ENCODE measurements at places on chromosomes 12 and 14.

GRCh38 chr12:52212701-52213563 is 20.1 kb upstream of the KRT7 start:
- DNase-seq: no peak

DNA sequence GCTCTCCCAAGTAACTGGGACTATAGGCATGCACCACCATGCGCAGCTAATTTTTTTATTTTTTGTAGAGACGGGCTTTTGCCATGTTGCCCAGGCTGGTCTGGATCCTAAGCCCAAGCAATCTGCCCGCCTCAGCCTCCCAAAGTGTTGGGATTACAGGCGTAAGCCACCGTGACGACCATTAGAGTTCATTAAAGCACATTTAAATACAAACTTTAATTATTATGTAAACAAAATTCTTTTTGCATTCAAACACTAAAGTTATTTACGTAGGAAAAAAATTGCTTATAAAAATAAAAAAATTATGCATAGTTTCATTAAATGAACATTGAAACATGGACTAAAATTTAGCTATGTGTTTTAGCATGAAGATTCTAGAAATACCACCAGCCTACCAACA is 7.2 kb downstream of the RPAP3 start:
- DNase-seq: no peak

DNA sequence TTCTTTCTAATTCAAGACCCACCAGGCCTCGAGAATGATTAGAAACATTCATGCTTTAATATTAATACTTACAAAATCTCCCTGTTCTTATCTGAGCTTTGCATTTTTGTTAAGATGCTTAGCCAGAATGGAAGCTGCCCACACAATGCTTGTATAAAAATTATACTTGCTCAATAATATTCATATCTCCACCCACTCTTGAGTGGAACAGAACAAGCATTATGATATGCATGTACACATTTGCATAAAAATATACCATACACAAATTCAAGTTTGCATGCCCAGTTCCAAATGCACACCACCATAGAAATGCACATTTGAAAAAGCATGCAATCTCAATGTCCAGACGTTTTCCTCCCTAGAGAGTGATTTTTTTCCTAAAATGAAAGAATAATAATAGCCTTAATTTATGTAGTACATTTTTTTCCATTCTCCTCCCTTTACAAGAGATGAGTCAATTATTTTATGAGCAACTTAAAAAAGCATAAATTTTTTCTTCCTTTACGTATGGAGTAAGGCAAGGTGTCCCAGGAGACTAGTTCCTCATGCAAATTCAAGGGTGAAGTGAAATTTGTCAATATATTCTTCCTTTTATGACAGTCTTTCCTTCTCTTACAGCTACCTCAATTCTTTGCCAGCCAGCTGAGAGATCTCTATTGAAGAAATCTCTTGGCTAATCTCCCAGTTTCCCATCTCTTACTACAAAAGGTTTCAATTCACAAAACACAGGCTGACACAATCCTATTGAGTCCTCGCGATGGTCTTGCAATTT is 313.1 kb upstream of the GARIN6 start:
- DNase-seq: no peak

GRCh38 chr14:95575840-95576473 is 41.1 kb downstream of the GLRX5 start:
- no peak for DNase-seq

DNA sequence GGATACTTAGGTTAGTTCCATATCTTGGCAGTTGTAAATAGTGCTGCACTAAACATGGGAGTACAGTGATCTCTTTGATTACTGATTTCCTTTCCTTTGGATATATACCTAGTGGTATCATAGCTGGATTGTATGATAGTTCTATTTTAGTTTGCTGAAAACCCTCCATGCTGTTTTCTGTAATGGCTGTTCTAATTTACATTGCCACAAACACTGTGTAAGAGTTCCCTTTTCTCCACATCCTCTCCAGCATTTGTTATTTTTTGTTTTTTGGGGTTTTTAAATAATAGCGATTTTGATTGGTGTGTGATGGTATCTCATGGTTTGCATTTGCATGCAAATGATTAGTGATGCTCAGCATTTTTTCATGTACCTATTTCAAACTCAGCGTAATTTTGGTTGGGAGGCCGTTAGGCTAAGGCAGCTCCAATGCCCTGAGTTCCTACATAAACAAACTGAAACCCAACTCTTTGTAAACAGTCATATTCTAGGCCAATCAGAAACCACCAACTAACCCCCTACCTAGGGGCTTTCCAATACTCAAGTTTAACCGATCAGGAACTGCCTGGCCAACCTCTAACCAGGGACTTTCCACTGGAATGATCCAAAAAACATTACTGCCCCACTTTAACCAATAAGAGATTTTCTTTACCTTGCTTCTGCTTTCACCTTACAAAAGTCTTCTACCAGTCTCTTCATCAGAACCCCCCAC is 171.6 kb downstream of the FBXL14 start:
- no peak for DNase-seq

GRCh38 chr12:4441355-4442335 is 4.0 kb downstream of the FGF6 start:
- no peak for DNase-seq
